ENCODE measurements at places on chromosomes 12 and 14. TPM values are rescaled to one million over a fixed set of nuclear protein-coding genes. Genes with fewer than 3 reads are reported as not detected.

Gene MMP17
- total RNA-seq: not detected

Gene PPFIA2
- not detected for total RNA-seq

Gene NFATC4
- total RNA-seq: not detected

Gene ACTN1
- 95.3 TPM for total RNA-seq

Gene LRRC43
- total RNA-seq: not detected

Gene SERPINA3
- total RNA-seq: not detected

Gene SPTB
- 0.07 TPM for total RNA-seq

Gene EEA1
- total RNA-seq: 16.5 TPM

Gene MYO1A
- total RNA-seq: 0.64 TPM

Gene RERG
- total RNA-seq: not detected

Gene OASL
- total RNA-seq: 10.6 TPM

Gene SLC6A15
- total RNA-seq: not detected

Gene RD3L
- not detected for total RNA-seq

Gene EPYC
- total RNA-seq: not detected

Gene GPR137C
- 0.34 TPM for total RNA-seq

Gene NTS
- total RNA-seq: not detected

Gene KLRG1
- total RNA-seq: 3.5 TPM

Gene JPH4
- not detected for total RNA-seq

Gene SMIM41
- total RNA-seq: not detected

Gene HPD
- total RNA-seq: not detected

Gene SYT1
- not detected for total RNA-seq

Gene C12orf54
- total RNA-seq: not detected

Gene DNAI7
- total RNA-seq: not detected

Gene IQSEC3
- 0.39 TPM for total RNA-seq

Gene KRT72
- 0.27 TPM for total RNA-seq

Gene KRT81
- 0.11 TPM for total RNA-seq

Measured in T-helper 2 cell treated with Interferon-gamma antibody and Interleukin-4, amounts not matched to agents 100 ng/mL and 5 ng/mL, for 36 hours (primary cell).